Suppressor macrophage treated with lipopolysaccharide for 4 hours (primary cell): ENCODE measurements at places on chromosomes 6 and 20.

GRCh38 chr6:139325686-139326085 lies 33.9 kb upstream of the TXLNB start:
- no peak for DNase-seq

DNA sequence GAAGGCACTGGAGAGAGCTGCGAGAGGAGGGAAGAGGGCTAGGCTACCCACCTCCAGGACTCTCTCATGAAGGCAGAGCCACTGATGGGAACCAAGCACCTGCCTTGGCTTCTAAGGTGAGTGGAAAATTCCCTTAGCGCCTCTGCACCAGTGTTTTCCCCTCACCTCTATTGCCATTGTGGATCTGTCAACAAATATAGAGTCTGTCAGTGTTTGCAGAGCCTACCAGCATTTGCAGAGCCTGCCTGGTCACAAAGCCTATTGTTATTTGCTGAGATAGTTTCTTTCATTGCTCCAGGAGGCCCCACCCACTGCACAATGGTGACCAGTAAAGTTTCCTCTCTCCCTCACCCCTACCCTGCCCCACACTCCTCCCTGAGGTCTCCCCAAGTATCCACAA lies 141.9 kb downstream of the MRPL14 start:
- no peak for DNase-seq

DNA sequence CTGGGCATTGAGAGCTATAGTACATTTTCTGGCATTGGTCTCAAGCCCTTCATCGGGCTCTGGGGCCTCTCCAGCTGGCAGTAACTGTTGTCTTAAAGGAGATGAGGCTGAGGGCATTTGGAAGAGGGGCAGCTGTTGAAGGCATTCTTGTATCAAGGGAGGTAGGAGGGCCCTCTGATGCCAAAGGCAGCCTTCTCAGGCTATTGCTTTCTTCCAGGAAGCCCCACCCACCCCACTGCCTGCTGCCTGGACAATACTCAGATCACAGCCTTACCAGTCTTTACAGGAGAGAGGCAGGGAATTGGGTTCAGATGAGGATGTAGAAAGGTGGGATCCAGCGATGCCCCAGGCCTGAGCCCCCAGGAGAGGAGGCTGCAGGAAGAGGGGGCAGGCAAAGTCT lies 46.0 kb downstream of the CPXM1 start:
- DNase-seq, result no peak

GRCh38 chr6:83462524-83462923 lies 31.7 kb upstream of the ME1 start:
- no peak for DNase-seq

DNA sequence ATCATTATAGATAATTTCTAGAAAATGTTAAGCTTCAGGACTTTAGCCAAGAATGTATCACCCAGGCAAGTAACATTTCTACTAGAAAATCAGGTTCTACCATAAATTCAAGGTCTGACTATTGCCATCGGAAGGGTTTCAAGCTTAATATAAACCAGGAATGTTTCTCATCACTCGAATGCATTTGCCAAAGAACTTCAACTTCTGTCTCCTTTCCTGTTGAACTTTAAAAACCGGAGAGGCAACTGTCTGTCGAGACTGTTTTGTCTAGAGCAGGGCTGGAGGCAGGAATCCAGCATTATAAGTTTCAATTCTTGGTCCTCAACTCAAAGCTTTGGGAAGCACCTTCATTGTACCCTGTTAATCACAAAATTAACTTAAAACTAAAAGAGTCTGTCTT lies 264.7 kb downstream of the ZNF217 start:
- DNase-seq, result no peak

GRCh38 chr6:99613705-99614429 lies 7.2 kb downstream of the PRDM13 start:
- peak; percentile 34 for DNase-seq

DNA sequence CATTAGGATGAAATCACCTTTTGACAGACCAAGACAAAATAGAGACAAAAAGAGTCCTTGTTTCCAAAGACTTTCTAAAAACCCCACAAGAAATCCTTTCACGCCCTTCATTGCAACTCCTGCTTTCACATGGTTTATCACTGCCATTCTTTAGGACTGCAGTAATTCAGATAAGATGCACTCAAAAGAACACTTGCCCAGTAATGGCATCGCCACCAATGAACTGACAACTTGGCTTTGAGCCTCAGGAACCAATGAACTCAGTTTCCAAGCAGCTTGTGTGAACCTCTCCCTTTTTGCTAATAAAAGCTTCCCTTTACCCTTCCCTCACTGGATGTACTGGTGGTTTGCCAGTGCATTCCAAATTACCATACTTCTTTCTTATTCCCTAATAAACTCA lies 21.8 kb downstream of the OSTM1 start:
- no peak for DNase-seq

DNA sequence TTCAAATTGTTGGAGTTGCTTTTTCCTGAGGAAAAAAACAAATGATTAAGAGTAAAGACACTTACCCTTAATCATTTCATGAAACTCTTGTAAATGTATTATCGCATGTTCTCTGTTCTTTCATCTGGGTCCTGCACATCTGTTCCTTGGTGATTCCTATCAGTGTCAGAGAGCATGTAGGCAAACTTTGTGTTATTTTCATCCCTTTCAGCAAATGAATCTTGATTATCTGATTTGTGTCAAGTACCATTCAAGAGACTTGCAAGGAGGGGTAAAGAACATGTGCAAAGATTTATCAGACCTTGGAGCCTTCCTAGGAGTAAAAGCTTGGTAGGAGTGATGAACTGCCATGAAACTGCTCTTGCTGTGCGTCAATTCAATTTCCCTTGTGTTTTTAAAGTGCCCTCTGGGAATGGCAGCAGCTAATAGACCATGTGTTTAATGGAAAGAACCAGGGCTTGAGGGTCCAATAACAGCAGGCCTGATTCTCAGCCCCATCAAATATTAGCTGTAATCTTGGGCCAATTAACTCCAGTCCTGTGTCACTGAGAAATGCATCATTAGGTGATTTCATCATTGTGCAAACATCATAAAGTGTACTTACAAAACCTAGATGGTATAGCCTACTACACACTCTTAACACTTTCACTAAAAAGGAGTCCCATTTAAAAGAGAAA lies 118.9 kb upstream of the CEP85L start:
- peak; percentile 22 for DNase-seq

DNA sequence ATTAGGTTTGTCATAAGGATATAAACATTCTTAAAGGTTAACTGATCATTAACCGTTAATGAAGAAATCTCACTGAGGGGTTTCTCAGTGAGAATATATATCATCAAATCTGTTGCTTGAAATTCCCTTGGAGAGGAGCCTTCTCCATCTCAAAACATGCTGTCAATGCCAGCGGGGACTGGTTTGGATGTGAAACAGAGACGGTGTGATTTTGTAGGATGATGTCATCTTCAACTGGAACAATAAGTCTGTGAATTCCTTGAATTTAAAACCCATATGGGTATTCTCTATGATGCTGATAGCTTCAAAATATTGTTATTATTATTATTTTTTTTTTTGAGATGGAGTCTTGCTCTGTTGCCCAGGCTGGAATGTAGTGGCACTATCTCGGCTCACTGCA lies 75.9 kb downstream of the GMPR start:
- DNase-seq, result no peak

DNA sequence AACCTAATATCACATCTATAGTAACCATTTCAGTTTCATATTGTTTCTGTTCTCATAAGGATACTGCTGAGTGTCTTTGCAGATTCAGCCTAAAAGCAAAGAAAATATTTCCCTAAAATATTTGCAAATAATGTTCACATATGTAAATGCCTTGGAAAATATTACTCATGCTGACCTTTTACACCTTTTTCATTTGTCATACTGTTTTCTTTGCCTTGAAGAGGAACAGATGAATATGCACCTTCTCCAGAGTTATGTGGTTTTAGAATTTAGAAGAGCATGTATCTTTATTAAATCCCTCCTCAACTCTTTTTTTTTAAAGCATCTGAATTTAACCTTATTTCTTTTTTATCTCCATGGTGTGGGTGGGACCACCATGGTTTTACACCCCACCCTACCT lies 32.5 kb downstream of the NDUFAF5 start:
- no peak for DNase-seq

- no peak for DNase-seq
Measured at GRCh38 chr6:3227363-3228045, at the start of gene TUBB2B. TSS of gene TUBB2B (minus strand) at chr6:3227653. CDS start at chr6:3227543, 110 bp downstream.

GRCh38 chr6:395432-396125 lies 4.0 kb downstream of the IRF4 start:
- no peak for DNase-seq

GRCh38 chr20:32062776-32063170 lies 10.7 kb downstream of the HCK start:
- peak; percentile 98 for DNase-seq

DNA sequence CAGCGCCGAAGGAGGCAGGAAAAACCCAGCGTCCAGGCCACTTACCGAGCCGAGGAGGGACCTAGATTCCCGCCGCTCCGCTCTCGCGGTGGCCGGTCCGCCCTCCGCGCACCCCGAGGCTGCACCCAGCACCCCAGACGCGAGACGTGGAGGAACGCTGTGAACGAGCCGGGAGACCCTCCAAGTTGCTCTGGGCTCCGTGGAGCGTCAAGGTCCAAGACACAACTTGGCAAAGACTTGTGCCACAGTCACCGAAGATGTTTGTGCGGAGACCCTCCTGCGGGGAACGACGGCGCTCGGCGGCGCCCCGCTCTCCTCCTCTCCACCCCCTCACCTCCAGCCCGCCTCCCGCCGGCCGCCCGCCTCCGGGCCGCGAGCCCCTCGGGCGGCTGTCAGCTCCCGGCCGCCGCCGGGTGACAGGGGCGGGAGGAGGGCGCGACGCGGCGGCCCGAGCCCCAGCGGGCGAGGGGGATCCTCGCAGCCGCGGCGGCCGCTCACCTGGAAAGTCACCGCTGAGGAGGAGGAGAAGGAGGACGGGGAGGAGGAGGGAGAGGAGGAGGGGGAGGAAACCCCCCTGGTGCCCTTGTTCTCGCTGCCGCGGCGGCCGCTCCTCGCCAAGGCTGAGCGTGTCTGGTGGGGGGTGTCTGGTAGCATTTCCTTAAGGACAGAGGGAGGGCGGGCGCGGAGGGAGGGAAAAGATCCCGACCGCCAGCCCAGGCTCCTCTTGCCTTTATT lies 637 bp upstream of the HIVEP2 start:
- no peak for DNase-seq

- DNase-seq, result no peak
Measured at GRCh38 chr6:113765909-113766308, 91.2 kb upstream of the MARCKS start.

- DNase-seq, result no peak
Measured at GRCh38 chr20:38900606-38901005, 25.6 kb upstream of the FAM83D start.

DNA sequence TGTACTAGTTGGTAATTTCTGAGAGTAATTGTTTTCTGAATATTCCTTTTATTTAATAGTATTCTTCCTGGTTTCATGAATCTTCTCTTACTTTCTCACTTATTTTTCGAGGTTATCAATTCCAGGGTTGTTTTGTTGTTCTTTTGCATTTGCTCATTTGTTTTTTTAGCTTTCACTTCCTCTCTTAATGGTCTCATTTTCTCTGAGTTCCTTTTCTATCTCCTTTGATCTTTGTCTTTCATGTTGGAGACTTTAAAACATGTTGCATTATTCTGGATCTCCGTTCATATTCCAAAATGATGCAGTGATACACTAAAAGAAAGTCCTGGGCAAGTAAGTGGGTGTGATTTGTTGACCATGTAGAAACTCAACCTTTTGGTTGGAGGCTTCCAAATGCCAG lies 345.3 kb upstream of the SLC35B3 start:
- no peak for DNase-seq

GRCh38 chr6:15929685-15930084 lies 199.2 kb upstream of the MYLIP start:
- DNase-seq, result peak; percentile 70

GRCh38 chr6:67252663-67253062 lies 1382.4 kb upstream of the ADGRB3 start:
- no peak for DNase-seq

GRCh38 chr6:161921602-161922395 lies 647.9 kb upstream of the AGPAT4 start:
- peak; percentile 3 for DNase-seq

DNA sequence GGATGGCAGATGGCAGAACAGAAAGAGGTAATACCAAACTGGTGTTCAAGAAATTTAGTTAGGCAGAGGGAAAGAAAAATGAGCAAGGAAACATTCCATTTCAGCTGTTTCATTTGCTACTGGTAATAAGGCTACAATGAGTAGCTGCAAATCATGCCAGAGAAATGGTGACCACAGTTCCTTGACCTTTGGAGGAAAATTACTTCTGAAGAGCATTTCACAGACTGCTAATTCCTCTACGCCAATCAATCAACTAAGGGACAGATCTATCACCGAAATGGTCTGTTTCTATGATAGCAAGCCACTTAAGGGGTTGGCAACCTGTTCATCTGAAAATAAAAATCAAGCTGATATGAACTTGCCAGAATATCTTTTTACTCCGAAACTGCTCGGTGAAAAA lies 119.5 kb downstream of the PTPRK start:
- DNase-seq, result no peak

GRCh38 chr6:132132924-132133639 lies 181.9 kb upstream of the CCN2 start:
- peak; percentile 9 for DNase-seq

DNA sequence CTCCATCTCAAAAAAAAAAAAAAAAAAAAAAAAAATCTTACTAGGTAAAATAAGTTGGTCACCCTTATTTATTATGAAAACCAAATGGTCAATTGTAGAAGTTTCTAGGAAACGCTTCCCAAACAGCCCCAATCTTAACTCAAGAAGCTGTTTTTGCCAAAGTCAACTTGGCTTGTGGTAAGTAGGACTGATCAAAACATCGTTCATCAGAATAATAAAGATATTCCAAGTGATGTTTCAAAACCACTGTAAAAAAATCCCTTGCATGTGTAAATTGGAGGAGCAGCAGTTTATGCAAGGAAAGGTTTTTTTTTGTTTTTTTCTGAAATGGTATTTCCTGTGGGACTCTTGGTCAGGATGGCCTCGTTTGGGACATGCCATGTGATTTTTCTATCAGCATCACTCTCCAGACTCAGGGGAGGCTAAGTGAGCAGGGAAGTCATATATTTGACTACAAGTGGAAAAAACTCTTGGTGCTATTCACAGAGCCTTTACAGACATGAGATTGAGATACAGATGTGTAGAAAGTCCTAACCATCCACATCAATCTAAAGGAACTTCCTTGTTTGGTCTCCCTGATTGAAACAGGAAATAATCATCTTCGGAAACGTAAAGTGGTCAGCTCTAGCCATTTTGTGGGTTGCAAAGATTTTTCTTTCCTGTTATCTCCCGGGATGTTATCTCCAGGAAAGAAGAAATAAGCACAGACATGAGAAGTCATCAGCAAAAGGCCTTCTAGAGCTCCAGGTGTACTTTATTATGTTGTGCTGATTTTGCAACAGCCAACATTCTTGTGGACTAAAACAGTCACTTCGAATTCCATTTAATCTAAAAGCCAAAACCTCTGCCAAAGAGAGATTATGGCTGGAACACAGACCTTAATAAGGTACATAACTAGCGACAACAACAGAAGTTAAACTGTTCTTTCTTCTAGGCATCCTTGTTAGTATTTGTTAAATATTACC lies 177.8 kb downstream of the EDN1 start:
- DNase-seq, result no peak

GRCh38 chr6:162706232-162706631 lies 21.3 kb downstream of the PRKN start:
- peak; percentile 29 for DNase-seq
